WTC11 (cell line): ENCODE measurements at places on chromosomes 16 and 17. TPM values are rescaled to one million over a fixed set of nuclear protein-coding genes. Genes with fewer than 3 reads are reported as not detected.

DNA sequence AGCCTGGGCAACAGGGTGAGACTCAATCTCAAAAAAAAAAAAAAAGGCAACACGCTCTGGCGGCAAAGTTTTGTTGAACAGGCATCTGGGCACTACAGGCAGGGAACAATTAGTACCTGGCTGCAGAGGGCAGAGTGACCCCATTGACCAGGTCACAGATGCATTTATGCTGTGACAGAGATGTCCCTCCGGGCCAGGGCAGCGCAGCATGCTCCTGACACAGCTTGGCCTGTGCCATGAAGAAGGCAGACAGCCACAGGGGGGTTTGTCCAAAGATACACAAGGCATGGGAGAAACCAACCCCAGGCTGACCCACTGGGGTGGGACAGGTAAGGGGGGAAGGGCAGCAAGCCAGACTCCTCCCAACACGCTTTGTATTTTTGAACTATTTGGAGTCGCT, 7.7 kb upstream of the SRRM2 start:
- DNase-seq: no peak

DNA sequence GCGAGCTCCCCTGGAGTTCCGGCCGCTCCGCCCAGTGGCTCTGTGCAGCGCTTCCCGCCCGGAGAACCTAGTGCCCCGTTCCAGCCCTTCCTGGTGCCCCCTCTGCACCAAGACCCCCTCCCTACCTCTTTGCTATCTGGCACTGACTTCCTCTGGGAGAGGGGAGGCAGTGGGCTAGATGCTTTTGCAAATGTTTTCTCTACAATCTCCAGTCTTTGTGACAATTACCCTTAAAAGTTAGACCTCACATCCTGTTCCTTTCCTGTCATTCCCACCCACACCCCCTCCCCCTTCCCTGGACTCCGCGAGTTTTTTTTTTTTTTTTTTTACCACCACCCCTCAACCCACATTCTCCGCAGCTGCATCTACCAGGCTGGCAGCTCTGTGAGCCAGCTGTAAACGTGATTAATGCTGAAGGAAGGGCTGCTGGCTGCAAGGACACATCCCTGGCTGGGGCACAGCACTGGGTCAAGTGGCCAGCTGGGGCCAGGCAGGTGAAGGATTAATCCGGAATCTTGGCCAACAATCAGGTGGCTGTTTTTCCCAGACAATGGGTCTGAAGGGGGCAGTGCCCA, 101.5 kb downstream of the MGAT5B start:
- peak; percentile 75 for DNase-seq

GRCh38 chr17:284676-285355, 67.8 kb downstream of the RPH3AL start:
- DNase-seq: no peak

Gene KRT36
- total RNA-seq: not detected in 3 replicates

DNA sequence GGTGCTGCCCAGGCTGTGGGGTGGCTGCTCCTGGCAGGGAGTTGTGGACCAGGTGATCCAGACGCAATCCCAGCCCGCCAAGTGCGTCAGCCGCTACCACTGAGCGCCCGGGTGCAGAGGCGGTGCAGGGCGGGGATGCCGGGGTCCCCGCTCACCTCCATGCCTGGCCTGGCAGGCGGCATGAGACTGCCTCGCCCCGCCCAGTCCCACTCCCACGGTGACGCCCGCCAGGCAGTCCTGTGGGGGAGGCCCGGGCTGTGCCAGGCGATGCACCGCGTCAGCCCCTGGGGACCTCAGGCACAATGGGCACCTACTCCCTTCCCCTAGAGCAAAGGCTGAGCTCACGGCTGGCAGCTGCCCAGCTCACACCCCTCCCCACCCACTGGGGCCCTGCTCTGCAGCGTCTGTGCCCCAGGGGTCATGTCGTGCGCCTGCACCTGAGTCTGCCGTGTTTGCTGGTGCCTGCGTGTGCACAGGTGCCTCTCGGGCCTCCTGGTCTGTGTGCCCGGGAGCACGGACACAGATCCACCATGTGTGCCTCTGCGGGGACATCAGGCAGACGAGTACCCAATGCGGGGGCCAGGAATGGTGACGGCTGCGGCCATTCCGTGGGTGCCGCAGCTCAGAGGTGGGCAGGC, 5.3 kb downstream of the RPUSD1 start:
- DNase-seq: no peak

- DNase-seq: no peak
Measured at GRCh38 chr17:77222356-77222755, 81.6 kb downstream of the SEC14L1 start.

DNA sequence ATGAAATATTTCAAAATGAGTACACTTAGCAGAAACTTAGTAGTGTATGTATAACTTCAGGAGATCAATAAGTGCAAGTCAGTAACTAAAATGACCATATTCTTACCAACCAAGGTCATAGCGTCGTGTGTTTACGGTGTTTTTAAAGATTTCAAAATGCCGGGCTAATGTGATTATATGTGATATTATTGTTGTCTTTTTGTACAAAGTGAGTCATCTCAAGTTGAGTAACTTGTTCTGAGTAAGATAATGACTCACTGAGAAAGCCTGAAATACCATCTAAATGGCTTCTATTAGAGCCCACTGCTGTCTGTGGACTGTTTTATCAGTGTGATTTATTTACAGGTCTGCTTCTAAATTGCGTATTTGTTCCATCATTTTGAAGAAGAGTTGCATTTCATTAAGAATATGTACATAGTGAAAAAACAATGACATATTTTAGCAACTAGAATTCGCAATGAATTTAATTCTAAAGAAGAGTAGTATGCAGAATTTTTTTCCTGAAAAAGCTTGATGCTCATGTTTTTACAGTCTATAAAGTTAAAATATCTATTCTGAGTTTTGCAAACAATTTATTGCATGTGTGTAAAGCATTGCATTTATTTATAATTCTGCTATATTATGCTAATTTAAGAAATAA, 12.7 kb downstream of the KRT12 start:
- no peak for DNase-seq

DNA sequence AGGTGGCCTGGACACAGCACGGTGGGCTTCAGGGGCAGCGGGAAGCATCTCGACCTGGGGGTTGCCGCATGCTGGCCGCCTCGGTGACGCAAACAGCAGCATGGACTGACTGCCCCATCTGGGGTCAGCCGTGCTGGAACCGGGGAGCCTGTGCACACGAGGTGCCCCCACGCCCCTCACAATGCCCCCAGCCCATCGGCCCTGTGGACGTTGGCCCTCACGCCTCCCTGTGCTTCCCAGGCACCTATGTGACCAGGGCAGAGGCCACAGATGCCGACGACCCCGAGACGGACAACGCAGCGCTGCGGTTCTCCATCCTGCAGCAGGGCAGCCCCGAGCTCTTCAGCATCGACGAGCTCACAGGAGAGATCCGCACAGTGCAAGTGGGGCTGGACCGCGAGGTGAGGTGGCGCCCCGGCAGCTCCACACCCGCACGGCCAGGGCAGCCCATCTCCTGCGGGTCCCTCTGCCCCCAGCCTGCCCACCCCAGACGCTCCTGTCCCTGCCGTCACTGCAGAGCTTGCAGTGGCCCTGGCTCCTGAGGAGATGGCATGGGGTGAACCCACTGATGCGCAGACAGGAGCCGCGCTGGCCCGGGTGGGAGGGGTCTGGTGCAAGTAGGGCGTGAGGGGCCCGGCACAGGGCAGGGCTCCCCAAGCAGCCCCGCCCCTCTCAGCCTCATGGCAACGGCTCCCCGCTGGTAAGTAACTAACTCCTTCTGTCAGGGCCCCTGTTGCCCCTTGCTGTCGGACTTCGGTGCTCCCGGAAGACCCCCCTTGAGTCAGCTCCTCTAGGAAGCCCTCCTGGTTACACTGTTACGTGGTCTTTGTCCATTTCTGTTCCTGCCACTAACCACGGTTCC, 13.6 kb downstream of the CDH15 start:
- DNase-seq: no peak

DNA sequence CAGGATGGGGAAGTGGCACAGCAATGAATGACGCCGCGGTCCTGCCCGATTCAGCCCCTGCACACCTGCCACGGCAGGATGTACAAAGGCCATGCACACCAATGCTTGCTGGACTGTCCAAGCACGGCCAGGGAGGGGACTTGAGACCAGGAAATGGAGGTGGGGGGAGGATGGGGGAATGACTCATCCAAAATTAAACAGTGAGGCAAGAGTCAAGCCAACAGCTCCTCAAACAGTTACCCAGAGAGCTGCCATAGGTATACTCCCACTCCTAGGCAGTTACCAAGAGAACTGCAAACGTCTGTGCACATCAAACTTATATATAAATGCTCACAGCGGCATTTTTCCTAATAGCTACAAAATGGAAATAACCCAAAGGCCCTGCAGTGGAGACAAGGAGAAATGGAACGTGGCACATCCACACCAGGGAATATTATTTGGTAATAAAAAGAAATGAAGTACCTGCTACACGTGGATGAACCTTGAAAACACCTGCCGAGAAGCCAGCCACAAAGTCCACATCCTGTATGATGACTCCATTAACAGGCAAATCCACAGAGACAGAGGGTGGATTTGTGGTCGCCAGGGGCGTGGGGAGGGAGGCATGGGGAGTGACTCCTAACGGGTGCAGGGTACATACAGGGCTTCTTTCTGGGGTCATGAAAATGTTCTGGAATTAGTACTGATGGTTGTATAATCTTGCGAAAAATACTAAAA, 54.1 kb downstream of the VAC14 start:
- DNase-seq: no peak

DNA sequence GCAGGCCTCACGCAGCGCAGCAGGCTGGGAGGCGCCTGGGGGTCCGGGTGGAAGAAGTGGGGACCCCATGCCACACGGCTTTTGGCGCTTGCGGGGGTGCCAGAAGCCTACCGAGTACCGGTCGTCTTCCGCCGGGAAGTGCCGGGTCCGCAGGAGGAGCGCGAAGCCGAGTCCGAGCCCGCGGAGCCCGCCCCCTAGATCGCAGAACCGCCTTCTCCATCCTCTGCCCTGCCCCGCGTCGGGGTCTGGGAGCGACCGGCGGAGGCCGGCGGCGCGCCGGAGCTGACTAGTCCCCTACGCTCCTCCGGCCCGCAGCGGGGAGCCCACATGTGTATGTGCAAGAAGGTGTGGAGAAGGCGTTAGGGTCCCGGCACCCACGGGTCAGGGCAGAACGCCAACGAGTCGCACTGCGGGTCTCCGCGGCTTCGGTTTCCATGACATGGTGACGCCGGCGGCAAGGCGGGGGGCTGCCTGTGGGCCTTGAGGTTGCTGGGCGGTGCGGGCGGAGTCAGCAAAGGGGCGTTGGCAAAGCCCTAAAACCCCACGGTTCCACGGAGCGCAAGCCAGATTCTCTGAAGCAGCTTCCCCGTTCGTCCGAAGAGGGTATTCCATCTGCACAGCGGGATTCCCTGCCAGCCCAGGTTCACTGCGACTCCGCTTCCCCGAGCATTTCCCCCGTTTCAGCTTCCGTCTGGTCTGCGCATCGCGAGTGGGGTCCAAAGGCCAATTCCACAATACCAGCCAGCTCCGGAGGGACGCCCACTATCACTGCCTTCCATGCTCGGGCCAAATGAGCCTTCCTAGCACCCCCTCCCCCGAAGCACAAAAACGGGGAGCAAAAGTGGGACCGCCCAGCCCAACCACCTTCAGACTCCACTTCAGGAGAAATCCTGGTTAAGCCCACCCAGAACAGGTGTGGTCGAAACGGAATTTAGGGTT, 2.3 kb upstream of the LHX1 start:
- DNase-seq: peak; percentile 79

GRCh38 chr16:83458612-83459011, 349.2 kb upstream of the HSBP1 start:
- no peak for DNase-seq

GRCh38 chr16:7182510-7183109, 150.0 kb upstream of the RBFOX1 start:
- no peak for DNase-seq

GRCh38 chr16:1144476-1145382, 8.2 kb upstream of the CACNA1H start:
- no peak for DNase-seq

- no peak for DNase-seq
Measured at GRCh38 chr16:59593194-59593661, 859.1 kb upstream of the GOT2 start.

- no peak for DNase-seq
Measured at GRCh38 chr17:1190751-1191331, 11.1 kb upstream of the ABR start.

DNA sequence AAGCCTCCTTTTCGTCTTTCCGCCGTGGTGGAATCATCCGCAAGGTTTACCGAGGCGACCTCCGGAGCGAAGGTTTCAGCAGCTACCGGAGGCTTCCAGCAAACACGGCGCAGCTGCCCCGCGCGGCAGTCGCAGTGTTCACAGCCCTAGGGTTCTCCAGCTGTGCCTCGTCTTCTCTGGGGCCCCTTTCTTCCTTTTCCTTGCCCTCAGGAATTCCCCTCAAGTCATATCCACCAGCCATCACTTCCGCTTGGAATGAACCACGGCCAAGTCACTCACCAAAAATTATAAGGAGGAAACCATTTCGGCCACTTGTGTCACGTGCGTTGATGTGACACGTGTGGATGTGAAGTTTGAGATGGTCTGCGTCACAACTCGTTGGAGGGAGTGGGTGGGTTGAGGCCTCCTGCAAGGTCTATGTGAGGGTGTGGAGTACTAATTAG, 636 bp upstream of the ERN1 start:
- no peak for DNase-seq

GRCh38 chr17:77783991-77784820, 174.3 kb upstream of the TNRC6C start:
- no peak for DNase-seq

- peak; percentile 81 for DNase-seq
Measured at GRCh38 chr17:78484271-78485246, 92.6 kb downstream of the DNAH17 start.

GRCh38 chr16:84072014-84072413, 29.4 kb upstream of the SLC38A8 start:
- no peak for DNase-seq

DNA sequence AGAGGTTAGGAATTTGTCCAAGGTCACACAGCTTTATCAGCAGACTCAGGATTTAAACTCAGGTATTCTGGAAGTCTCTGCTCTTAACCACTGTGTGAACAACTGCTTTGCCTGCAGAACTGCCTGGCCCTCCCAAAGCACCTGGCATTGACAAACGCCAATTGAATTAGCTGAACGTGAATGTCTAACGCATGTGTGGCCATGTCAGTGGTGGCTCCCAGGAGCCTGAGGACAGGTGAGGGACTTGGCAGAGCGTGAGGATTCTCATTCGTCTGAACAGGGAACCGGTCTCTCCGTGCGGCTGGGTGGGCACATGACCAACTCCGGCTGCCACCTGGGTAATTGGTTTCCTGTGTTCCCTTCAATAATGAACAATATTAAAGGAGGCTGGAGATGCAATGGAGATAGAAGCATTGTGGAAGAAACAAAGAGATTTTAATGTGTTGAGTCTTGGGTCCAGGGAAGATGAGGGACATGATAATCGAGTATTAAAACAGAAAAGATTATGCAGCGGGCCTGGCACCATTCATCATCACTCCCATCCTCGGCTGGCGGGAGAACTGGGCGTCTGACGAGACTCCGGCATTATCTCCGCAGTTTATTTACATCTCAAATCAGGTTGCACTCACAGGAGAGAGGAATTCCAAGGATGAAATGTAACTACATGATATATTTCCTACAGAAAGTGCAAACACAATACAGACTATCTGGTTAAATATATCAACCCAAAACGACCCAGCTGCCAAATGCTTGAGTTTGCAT, 113.5 kb downstream of the NPIPB5 start:
- no peak for DNase-seq
